ENCODE measurements at places on chromosomes 13 and 19. TPM values are rescaled to one million over a fixed set of nuclear protein-coding genes. Genes with fewer than 3 reads are reported as not detected.

GRCh38 chr19:2289714-2290435 lies 7.9 kb upstream of the PEAK3 start:
- DNase-seq, result no peak

DNA sequence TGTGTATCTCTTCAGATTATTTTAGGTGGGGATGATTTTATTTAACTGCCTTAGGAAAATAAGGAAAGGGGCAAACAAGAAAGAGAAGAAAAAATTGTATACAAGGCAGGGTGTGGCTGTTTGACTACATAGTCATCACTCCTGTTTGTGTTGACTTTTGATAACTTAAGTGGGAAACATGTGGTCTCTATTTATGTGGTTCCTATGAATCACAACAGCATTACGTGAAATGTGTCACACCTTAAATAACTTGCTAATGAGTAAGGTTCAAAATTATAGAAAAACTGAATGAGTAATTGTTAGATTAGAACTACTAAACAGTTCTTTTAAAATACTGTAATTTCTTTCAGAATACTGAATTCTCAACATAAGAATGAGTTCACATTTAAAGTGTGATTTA lies 69.3 kb downstream of the LMO7 start:
- no peak for DNase-seq

- no peak for DNase-seq
These were observed 2.0 kb downstream of the KCTD15 start for GRCh38 chr19:33798681-33799111.

GRCh38 chr19:34793565-34793964 lies 20.6 kb upstream of the ZNF599 start:
- DNase-seq, result peak; percentile 42

DNA sequence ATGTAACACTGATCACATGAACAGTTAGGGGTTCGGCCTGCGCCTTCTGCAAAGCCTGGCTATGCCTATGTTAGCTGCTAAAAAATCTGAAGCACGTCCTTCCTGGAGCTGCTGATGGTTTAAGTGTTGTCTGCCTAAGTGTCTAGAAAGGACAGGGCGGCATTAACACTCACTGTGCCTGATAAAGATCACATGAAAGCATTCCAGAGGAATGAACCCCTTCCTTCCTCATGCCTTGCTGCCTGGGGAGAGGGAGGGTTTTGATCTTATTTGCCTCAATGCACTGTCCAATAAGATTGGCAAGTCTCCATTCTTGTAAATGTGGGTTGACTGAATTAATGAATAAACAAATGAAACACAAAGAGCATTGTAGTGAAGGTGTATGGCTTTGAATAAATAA lies 5.2 kb downstream of the DOCK9 start:
- DNase-seq, result no peak

DNA sequence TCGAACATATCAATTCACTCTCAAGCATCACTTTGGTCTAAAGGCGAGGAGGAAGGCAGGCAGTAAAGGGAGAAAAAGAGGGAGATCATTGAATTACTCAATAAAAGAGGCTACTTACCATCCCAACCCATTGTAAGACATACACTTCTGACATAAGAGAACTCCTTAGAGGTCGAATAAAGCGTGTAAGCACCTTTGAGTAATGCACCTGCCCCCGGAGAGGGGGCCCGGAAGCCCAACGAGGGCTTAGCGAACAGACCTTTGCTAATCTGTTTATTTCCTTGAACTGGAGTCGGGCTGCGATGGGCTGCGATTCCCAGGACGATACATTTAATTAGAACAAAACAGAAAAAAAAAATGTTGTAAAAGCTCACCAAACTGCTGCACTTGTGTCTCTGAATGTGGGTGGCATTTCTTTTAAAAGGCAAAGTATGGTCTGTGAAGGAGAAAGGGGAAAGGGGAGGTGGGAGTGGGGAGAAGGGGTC lies 3.0 kb downstream of the ZC3H4 start:
- DNase-seq, result no peak

DNA sequence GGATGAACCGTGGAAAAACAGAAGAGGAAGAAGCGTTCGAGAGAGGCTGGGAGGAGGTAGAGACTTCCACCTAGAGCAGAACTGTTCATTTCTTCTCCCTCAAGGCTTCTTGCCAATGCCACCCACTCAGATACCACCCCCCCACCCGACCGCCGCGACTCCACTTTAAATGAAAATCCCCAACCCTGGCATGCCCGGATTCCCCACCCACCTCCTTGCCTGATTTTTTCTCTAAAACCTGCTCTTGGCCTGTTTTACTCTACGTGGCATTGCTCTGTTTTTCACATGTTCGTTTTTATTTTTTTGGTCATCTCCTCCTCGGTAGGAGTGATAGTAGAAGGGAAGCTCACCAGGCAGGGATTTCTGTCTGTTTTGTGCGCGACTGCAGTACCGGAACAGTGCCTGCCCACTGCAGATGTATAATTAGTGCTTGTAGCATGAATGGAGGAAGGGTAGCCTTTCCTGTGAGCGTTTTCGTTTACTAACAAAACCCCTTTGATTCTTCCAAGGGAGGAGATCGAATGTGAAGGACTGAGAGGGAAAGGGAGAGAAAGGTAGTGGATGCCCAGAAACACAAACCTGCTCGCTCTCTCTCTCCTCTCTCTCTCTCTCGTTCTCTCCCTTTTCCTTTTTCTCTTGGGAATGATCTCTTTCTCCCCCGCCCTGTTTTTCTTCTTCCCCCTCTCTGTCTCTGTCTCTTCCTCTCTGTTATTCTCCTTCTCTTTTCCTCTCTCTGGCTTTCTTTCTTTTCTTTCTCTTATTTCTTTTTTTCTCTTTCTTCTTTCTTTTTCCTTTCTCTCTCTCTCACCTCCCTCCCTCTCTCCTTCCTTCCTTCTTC lies 2.2 kb downstream of the CD70 start:
- DNase-seq, result no peak

DNA sequence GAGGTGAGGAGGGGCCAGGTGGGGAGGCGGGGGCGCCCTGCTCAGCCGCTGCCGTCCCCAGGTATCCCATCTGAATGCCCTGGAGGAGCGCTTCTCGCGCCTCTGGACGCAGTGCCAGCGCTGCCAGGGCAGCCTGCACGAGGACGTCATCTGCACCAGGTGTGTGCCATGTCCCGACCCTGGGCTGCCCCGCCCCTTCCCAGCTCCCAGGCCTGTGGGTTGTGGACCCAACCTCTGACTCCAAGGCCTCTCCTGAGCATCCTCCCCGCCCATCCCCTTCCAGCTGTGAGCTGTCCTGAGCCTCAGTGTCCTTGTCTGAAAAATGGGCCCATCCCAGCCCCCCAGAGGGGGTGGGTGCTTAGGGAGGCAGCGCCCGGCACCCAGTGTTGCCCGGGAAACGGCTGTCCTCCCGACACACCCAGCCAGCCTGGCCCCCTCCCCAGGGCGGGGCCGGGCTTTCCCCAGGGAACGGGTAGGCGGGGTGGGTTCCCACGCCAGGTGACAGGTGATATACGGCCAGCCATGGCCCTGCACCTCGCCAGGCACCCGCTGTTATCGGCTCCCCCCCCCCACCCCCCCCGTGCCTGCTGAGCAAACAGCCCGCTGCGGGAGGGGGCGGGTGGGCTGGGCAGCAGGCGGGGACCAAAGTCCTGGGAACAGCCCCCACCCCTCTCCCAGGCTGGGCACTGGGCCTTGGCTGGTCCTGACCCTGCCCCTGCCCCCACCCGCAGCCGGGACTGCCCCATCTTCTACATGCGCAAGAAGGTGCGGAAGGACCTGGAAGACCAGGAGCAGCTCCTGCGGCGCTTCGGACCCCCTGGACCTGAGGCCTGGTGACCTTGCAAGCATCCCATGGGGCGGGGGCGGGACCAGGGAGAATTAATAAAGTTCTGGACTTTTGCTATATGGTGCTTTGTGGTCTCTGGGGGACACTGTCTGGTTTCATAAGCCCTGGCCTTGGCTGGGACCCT lies 1.3 kb upstream of the SPIB start:
- DNase-seq, result no peak

Gene KIR3DL1
- total RNA-seq, result not detected

Gene SLC25A41
- total RNA-seq, result 0.66 TPM

Gene KATNAL1
- total RNA-seq, result 30.6 TPM

All from esophagus muscularis mucosa (tissue), 4 donors.